B cell (primary cell): ENCODE measurements at places on chromosomes 7 and 10. TPM values are rescaled to one million over a fixed set of nuclear protein-coding genes. Genes with fewer than 3 reads are reported as not detected.

GRCh38 chr7:12119620-12120303 is 91.3 kb upstream of the TMEM106B start:
- no peak overlapping the region for H3K27ac ChIP-seq
- H3K4me1 ChIP-seq: no peaks in the 10 kb centered on the region
- no peaks in the 10 kb centered on the region for H3K27me3 ChIP-seq
- H3K36me3 ChIP-seq: no peaks in the 10 kb centered on the region

- no peak overlapping the region for H3K27ac ChIP-seq
- DNase-seq: no peak
- no peaks in the 10 kb centered on the region for H3K27me3 ChIP-seq
- H3K4me3 ChIP-seq: no peak overlapping the region
- no peaks in the 10 kb centered on the region for H3K4me1 ChIP-seq
These were observed 148.1 kb upstream of the PLXDC2 start for GRCh38 chr10:19668116-19668515.

The ITGB8 gene
- 0.30 and 0.32 TPM in 2 replicates for total RNA-seq

- peaks cover 2% of the 10 kb centered on the region for H3K27me3 ChIP-seq
- peak within 1 kb of the TSS; percentile 37 for H3K4me3 ChIP-seq
- peaks cover 22% of the 10 kb centered on the region for H3K4me1 ChIP-seq
- H3K27ac ChIP-seq: peak within 1 kb of the TSS; percentile 84
These were observed at the start of gene LZTS2 for GRCh38 chr10:100999742-101000126. Gene LZTS2 (plus strand): TSS chr10:100999808. CDS start chr10:101002539, 2,731 bp downstream.

- no peaks in the 10 kb centered on the region for H3K27me3 ChIP-seq
- H3K27ac ChIP-seq: no peak overlapping the region
- no peaks in the 10 kb centered on the region for H3K4me1 ChIP-seq
- DNase-seq: no peak
- H3K4me3 ChIP-seq: no peak overlapping the region
- no peaks in the 10 kb centered on the region for H3K36me3 ChIP-seq
These were observed 129.5 kb downstream of the SDK1 start for GRCh38 chr7:3430588-3430987.

- DNase-seq: no peak
- H3K36me3 ChIP-seq: no peaks in the 10 kb centered on the region
- H3K27ac ChIP-seq: no peak overlapping the region
These were observed 83.1 kb upstream of the EGR2 start for GRCh38 chr10:62899311-62899710.

The ZNRF2 gene
- 32.0 and 33.6 TPM in 2 replicates for total RNA-seq

DNA sequence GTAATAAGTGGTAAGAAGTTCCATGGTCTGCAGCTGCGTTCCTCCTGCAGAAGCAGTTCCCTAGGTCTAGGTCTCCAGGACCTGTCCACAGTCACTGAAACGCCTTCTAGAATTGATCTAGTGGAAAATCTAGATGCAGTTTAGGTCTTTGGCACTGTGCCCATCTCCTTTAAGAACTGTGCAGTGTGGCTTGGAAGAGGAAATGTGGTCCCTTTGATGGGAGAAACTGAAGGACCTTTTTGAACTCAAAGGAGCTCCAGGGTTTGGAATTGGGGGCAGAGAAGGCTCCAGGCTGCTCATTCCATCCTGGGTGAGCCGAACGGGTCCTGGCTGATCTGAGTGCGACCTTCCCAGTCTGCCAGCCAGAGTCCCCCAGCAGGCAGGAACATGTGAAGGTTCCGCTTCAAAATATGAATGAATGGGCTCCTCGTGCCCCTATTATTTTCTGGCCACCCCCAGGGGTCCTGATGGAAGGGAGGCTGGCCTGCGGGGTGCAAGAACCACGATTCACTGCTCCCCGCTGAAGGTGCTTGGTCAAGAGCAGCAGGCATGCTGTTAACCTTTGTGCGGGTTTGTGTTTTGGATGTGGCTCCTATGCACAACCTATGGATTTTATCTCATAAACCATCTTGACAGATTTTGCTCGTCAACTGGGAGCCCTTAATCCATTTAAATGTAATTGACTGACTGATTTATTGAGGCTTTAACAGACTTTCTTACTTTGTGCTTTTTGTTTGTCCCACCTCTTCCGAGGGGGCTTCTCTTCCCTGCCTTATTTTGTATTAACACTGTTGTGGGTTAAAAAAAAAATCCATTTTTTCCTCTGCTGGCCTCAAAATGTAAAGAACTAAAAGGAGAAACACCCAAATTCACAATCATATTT is 36.7 kb downstream of the ZNF467 start:
- H3K4me1 ChIP-seq: peaks cover 16% of the 10 kb centered on the region
- H3K27ac ChIP-seq: no peak overlapping the region
- no peak overlapping the region for H3K4me3 ChIP-seq
- H3K27me3 ChIP-seq: peaks cover 3% of the 10 kb centered on the region

DNA sequence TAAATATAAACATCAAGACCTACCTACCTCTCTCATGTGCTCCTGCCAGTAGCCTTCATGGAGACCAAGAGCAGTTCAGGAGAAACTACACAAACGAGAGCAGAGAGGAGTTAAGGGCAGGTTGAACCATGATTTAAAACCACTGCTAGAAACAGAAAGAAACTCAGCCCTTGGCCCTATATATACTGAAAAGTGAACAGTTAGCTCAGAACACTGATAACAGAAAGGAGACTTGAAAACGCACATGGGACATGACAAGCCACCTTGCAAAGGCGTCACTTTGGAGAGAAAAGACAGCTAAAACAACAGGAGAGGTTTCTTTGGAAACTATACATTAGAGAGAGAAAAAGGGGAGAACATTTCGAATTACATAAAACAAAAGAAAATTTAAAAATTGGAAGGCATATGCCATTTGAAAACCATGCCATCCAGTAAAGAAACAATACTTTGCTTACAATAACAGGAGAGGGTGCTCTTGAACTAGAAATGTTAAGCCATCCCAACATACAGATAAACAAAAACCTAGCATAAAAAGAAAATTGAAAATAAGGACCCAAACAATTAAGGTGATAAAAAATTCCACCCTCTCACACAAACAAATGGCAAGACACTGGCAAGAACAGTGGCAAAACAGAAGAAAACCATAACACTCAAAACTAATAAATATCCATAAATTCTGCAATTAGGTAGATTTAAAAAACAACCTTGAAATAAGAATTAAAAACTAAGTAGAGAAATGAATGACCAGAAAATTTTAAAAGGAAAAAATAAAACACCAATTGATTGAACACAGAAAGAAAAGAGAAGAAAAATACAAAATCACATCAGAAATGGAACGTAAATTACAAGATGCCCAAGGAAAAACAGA is 232.7 kb downstream of the IMMP2L start:
- DNase-seq: no peak
- H3K27me3 ChIP-seq: no peaks in the 10 kb centered on the region
- H3K36me3 ChIP-seq: no peaks in the 10 kb centered on the region
- no peaks in the 10 kb centered on the region for H3K4me1 ChIP-seq

DNA sequence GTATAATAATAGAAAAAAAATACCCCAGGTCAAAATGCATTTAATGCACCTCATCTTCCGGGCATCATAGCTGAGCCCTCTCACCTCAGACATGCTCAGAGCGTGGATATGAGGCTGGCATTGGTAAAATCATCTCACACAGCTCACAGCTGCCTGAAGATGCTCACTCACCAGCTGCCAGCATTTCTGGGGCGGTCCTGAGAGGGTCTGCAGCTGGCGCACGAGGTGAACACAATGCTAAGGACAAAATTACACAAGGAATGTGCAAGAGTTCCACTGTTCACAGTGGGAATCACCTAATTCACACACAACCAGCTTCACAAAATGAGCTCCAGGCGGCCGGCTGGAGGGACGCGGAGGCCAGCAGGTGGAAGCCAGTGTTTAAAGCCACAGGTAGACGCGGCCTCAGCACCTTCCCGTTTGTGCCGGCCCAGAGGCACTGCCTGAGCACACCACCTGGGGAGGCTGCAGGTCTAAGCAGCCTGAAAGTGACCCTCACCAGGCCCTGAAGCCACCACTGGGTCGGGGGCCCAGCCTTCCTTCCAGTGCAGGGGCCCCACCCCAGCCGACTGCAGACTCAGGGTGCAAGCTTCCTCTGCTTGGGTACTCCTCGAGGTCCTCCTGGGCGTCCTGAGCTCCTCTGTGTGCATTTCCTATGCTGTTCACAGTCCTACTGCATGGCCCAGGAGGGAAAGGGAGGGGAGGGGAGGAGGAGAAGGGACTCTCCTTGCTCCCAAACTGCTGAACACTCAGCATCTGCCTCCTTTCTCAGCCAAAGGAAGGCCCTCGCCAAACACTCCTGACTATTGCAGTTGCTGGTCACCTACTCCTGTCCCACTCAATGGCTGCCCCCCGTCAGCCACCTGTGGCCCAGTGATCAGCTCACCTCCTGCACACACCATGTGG is 61.2 kb upstream of the FAM20C start:
- H3K4me1 ChIP-seq: no peaks in the 10 kb centered on the region
- no peaks in the 10 kb centered on the region for H3K27me3 ChIP-seq
- DNase-seq: no peak
- H3K27ac ChIP-seq: no peak overlapping the region

GRCh38 chr7:55507743-55508142 is 64.6 kb downstream of the VOPP1 start:
- H3K4me3 ChIP-seq: no peak overlapping the region
- DNase-seq: no peak
- no peaks in the 10 kb centered on the region for H3K27me3 ChIP-seq
- H3K36me3 ChIP-seq: peaks cover 30% of the 10 kb centered on the region

DNA sequence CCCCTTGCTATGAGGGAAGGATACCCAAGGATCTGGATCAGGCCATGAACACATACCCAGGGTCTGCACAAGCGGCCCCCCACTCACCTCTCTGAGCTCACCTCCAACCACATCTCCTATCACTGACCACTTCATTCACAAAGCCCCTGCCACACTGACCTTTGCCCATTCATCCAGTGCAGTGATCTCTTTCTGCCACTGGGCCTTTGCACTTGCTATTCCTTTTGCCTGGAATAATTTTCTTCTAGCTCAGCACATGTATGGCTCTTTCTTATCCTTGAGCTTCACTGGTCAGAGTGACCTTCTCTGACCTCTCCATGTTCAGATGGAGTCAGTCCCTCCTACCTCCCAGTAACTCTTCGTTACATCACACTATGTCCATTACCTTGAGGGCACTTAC is 48.3 kb downstream of the ADRA2A start:
- no peak overlapping the region for H3K27ac ChIP-seq
- no peaks in the 10 kb centered on the region for H3K27me3 ChIP-seq
- H3K4me1 ChIP-seq: no peaks in the 10 kb centered on the region

DNA sequence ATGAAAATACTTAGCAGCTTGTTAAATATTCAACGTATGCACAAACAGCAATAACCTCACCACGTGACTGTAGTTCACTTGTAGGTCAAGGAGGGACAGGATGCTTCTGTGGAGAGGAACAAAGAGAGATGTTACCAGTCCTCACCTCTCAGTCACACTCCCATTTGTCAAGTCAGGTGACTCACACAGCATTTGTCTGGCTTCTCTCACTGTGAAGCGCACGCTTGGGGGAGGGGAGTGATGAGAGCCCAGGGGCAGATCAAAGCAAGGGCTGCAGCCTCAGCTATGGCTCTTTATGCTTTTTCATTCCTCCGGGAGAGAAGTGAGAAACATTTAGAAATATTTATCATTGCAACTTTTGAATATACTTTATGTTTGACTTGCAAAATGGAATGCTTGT is 2.9 kb upstream of the RBM20 start:
- H3K27me3 ChIP-seq: no peaks in the 10 kb centered on the region
- H3K4me1 ChIP-seq: peaks cover 30% of the 10 kb centered on the region
- H3K4me3 ChIP-seq: no peak overlapping the region
- no peak overlapping the region for H3K27ac ChIP-seq

GRCh38 chr10:2791774-2792443 is 275.4 kb upstream of the PFKP start:
- no peak overlapping the region for H3K27ac ChIP-seq
- no peaks in the 10 kb centered on the region for H3K27me3 ChIP-seq
- no peaks in the 10 kb centered on the region for H3K4me1 ChIP-seq

GRCh38 chr10:86286236-86287109 is 80.1 kb downstream of the GRID1 start:
- no peak for DNase-seq
- H3K4me1 ChIP-seq: no peaks in the 10 kb centered on the region
- no peaks in the 10 kb centered on the region for H3K27me3 ChIP-seq
- H3K4me3 ChIP-seq: no peak overlapping the region

DNA sequence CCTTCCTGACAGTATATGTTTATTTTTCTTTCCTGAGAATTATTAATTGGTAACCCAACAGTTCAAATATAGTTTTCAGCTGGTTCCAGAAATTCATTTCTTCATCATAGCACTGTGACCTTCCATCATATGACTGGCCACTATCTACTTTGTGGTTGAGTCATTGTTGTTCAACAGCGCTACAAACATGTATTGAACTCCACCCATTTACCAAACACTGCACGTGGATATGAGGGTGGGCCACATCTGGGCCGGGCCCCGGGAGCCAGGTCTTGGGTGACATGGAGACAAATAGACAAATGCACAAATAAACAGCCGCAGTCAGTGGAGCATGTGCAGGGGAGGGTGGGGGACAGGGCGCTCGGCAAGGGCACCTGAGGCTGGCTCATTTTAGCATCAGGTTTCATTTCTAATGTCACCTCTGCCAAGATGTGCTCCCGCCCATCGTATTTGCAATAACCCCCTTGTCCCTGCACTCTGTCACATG is 24.0 kb upstream of the EEPD1 start:
- H3K4me3 ChIP-seq: no peak overlapping the region
- no peak overlapping the region for H3K27ac ChIP-seq
- no peak for DNase-seq

DNA sequence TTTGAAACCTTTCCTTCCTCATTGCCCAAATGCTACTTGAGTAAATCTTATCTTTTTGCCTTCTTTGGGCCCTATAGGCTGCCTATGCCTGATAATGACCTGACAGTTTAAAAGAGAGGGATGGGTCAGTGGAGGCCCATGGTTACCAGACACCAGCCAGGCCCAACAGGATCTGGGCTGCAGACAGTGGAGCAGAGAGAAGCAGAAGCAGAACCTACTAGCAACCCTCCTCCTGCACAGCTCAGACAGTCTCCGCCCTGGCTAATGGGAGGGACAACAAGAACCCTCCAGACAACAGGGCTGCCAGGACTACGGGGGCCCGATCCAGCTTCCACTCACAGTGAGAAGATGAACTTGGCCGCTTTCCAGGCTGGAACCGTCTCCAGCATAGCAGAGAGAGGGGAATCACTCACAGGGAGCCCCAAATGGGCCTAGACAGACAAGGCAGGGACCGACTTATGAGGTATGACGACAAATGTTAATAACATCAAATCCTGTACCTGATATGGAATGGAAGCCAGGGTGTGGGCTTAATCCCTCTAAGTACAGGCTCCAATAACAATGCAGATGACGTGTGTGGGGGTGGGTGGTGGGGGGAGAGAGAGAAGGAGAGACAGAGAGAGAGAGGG is 31.7 kb upstream of the DGKI start:
- DNase-seq: no peak
- no peaks in the 10 kb centered on the region for H3K27me3 ChIP-seq
- no peaks in the 10 kb centered on the region for H3K4me1 ChIP-seq
- peaks cover 63% of the 10 kb centered on the region for H3K36me3 ChIP-seq
- H3K27ac ChIP-seq: no peak overlapping the region

DNA sequence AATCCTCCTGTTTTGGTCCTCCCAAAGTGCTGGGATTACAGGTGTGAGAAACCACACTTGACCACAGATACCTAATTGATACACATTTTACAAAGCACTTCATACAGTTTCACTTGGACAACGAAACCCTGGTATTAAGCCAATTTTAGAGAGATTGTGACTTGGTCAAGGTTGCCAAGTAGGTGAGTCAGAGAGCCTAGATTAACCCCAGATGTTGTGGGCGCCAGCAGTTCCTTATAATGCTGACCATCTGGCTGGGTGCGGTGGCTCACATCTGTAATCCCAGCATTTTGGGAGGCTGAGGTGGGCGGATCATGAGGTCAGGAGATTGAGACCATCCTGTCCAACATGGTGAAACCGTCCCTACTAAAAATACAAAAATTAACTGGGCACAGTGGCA is 4.9 kb upstream of the PHKG1 start:
- H3K36me3 ChIP-seq: peaks cover 13% of the 10 kb centered on the region
- no peak overlapping the region for H3K4me3 ChIP-seq

The BTBD16 gene
- not detected in 2 replicates for total RNA-seq

The UBTD1 gene
- 1.7 and 1.8 TPM in 2 replicates for total RNA-seq
